ENCODE measurements at places on chromosomes 7 and 10.

DNA sequence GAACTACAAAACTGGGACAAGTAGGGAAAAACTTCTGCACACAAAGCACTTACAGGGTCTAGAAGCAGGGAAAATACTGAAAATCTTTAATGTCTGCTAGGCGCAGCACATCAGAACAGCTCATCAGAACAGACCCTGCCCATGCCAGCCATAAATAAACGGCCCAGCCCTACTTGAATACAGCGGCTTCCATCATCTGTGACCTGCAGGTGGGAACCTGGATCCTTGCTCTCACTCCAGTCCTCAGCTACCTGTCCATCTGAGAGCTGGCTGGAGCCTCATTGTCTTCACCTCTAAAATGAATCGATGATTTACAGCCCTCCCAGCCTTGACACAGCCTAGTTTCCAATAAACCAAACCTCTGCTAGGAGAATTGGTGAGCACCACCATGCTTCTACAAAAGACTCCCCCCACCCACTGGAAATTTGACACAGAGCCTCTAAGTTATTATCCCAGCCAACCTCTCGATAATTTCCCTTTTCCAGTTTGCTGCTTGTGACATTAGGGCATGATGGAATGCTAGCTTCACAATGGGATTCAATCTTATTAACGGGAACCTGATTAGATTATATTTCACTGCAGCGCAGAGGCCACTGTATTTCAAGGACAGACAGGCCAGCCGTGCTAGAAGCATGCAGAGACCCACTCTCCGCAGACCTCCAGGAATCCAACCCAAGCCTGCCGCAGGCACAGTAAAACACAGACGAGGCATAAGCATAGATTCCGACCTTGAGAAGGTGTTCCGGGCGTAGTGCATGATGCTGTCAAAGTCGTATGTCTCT is 61.6 kb upstream of the OPALIN start:
- DNase-seq: no peak

- no peak for DNase-seq
Measured at GRCh38 chr7:129845972-129846327, 106.8 kb downstream of the UBE2H start.

DNA sequence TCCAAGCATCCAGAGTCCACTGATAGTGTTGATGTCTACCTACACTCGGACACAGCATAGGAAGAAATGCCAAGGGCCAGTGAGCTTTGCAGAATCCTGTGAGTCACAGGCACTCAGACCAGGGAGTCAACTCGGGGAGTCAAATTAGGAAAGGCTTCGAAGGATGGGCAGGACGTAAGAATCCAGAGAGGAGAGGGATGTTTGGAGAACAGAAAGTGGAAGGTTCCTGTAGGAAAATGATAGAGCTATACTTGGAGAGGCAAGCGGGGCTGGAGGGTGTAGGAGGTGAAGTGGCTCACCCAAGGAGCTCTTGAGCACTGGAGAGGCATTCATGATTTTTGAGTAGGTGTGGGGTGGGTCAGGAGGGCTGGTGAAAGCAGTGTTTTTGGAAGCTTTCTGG is 3.0 kb downstream of the ZYX start:
- DNase-seq: no peak

DNA sequence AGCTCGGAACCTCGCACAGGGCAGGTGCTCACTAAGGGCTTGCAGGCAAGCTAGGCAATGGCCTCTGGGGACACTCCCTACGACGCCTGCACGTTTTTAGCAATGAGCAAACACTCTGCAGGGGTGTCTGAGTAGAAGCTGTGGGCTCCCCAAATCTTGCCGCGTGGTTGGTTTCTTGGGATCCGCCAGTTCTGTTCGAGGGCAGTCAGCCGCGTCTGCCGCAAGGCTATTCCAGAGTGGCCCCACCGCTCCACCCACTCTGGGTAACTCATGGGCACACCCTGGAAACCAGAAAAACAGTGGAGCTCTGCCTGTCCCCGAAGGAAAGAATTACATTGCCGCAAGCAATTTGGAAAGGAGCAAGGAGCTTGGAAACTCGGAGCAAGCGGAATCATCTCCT is 189.3 kb upstream of the LYZL2 start:
- no peak for DNase-seq

DNA sequence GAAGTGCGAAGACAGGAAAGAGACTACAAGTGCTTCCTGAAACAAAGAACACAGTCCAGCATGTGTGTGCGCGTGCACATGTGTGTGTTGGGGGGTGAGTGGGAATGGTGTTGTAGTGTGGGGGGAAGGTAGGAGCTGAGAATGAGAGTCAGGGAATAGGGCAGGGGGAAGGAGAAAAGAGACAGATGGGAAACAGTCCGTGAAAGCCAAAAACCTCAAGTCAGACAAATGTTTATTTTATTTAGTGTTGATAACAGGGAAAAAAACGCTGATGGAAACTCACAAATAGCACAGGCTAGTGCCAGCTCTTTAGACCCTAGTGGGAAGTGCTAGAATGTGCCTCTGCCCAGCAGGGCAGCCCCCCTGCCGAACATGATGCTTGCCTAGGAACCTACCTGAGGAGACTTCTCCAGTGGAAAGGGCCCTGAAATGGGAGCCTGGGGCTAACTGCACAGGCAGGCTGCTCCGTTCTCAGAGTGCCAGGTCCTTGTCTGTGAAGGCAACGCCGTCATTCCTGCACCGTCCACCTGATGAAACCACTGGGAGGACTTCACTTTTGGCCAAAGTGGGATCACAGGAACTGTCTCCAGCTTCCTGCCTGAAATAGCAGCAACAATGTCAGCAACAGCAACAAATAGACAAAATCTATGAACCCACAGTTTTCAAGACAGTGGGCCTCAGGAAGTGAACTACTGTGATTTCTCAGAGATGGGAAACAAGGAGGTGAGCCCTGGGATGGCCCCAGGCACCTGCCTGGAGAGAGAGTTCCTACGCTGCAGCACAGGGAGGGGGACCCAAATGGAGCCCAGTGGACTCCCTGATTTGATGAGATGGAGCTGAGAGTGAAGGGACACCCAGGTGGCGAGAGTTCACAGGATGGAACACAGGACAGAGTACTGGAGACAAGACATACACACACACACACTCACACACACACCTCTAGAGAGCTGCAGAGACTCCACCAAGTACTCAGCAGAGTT is 379.7 kb downstream of the RPS24 start:
- no peak for DNase-seq

- no peak for DNase-seq
Measured at GRCh38 chr7:169276-170172, 22.8 kb upstream of the FAM20C start.

DNA sequence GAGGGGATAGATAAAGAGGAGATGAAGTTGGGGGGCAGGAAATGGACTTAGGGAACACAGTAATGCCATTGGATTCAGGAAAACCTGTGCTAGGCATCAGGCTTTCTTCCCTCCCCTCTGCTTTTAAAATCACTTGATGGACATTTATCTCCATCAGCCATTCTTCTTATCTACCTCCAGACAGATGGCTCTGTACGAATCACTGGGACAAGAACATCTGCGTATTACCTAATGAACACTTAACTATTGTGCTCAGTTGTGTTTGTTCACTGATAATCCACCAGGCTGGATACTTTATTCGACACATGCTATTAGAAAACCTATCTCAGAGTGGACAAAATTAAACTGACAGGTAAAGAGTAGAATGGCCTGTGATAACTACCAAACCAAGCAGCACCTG is 40.0 kb downstream of the TNKS2 start:
- DNase-seq: no peak

DNA sequence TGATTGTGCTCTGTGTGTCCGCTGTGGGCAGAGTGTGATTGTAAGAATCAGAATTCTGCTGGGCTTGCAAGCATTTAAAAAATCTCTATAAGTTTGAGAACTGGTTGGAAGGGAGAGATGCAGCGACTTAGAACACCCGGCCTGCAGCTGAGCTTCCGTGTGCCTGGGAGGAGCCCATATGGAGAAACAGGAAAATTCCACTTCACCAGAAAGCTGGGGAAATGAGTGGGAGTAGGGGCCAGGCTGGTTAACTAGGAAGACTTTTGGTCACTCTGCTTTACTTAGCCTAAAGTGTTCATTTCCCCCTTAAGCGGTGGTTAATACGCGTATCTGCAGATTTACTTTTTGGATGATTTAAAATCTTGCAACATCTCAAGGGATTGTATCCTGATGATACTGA is 72.2 kb downstream of the TCF7L2 start:
- DNase-seq: no peak

GRCh38 chr7:6453734-6454133 is 6.0 kb upstream of the DAGLB start:
- no peak for DNase-seq

DNA sequence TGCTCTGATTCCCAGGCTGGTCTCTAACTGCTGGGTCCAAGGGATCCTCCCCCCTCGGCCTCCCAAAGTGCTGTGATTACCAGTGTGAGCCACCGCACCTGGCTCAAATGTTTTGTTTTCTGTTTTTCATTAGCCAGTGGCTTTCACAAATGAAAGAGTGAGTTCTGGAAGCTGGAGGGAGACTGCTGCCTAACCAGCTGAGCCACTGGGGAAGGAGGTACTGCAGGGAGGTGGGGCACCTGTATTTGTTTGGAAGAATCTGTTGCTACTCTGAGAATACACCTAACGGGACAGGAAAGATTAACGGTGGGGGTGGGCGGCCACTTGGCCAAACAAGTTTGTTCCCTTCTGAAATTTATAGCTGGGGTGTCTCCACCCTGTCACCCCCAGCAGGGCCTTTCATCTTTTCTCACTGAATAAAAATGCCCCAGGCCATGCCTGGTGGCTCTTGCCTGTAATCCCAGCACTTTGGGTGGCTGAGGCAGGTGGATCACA is 4.7 kb downstream of the STOX1 start:
- no peak for DNase-seq

DNA sequence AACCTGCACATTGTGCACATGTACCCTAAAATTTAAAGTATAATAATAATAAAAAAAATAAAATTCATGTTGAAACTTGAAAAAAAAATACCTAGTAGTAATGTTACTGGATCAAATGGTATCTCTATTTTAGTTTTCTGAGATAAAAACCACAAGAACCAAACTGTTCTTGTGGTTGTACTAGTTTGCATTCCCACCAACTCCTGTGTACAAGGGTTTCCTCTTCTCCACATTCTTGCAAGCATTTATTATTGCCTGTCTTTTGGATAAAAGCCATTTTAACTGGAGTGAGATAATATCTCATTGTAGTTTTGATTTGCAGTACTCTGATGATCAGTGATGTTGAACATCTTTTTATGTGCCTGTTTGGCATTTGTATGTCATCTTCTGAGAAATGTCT is 177.7 kb downstream of the KIF20B start:
- no peak for DNase-seq

GRCh38 chr7:128458956-128459355 is 3.3 kb downstream of the HILPDA start:
- no peak for DNase-seq

- DNase-seq: no peak
Measured at GRCh38 chr7:155992974-155993373, 180.7 kb upstream of the SHH start.

DNA sequence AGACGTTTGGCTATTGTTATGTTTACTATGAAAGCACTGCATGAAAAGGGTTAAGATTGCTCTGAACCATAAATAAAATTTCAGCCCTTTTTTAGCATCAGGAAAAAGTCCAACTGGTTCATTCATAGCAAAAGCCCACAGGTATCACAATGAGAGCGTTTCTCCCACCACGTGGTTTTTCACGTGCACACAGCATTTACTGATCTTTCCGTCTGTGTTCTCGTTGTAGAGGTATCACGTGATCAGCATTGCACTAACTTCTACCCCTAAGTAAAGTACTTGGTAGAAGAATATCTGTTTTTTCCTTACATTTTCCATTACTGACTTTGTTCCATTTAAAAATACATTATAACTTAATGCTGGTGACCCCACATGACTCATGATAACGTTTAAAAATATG is 17.8 kb upstream of the CCDC3 start:
- no peak for DNase-seq

- DNase-seq: no peak
Measured at GRCh38 chr7:87968021-87968420, 34.0 kb downstream of the ADAM22 start.

GRCh38 chr7:15314922-15315321 is 246.9 kb downstream of the AGMO start:
- no peak for DNase-seq

DNA sequence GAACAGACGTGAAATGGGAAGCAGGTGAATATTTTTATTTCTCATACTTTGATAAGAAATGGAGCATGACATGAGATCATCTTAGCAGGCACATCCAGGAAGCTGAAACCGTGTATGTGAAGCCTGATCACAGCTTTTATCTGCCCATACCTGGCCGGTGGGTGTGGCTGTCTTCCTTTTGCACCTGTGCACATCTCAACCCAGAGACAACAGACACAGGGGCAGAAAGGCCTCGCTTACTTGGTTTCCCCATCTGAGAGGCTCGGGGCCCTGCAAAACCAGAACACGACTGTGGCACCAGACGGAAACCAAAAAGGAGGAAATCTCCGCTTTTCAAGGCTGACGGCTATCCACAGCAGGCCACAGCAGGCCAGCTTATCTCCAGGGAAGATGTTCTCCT is 116.4 kb downstream of the TCERG1L start:
- peak; percentile 30 for DNase-seq

- no peak for DNase-seq
Measured at GRCh38 chr10:20648263-20648874, 248.7 kb downstream of the NEBL start.

GRCh38 chr7:154729056-154729455 is 273.9 kb downstream of the PAXIP1 start:
- DNase-seq: no peak

- no peak for DNase-seq
Measured at GRCh38 chr7:6613706-6614105, 1.7 kb upstream of the ZNF853 start.

DNA sequence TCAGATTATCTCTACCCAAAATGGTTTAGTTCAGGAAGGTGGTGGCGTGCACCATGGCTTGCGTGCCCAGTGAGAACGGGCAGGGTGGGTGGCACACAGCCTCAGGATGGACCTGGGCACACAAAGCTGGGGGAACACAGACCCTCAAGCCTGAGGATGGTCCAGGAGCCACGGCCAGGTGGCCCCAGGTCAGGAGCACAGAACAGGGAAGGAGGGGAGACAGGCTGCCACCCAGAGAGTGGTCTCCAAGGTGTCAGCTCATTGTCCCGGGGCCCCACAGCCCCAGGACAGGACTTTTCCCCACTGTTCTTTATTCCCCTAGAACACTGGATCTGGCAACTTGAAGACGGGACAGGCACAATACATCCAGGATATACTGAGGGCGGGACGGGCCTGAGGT is 75.6 kb upstream of the MGMT start:
- no peak for DNase-seq

- no peak for DNase-seq
Measured at GRCh38 chr7:21640105-21640504, 97.3 kb downstream of the DNAH11 start.

All from activated CD8-positive, alpha-beta memory T cell treated with anti-CD3 and anti-CD28 coated beads for 24 hours (primary cell).